ENCODE measurements at places on chromosomes 11 and 22. TPM values are rescaled to one million over a fixed set of nuclear protein-coding genes. Genes with fewer than 3 reads are reported as not detected.

P2RX6 gene
- 0.07 TPM for total RNA-seq

DNA sequence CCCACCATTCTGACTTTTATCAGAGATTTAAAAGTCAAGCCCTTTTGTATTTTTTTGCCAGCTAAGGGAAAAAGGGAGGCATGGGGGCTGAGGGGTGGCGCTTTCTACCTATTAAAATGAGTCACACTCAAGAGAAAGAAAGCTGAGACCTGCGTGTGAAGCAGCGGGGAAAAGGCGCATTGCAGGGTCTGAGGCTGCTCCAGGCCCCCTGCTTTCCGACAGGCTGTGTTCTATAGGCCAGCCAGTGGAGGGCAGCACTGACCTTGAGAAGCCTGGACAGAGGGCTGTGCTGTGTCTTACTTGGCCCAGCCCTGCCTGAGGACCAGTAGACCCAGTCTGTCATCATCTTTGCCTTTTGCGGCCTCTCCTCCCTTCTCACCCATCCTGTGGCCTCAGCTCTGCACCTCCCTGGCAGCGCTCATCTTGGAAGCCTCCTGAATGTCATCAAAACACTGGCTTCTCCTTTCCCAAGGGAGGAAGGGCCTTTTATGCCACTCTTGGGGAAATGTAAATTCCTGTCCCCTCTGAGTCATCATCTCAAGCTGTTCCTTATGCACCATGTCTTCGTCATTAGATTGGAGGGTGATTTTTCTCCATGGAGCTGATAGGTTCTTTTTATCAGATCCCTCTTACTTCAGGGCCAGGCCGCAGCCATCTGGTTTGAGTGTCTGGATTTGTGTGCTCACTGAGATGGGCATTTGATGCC lies 12.6 kb upstream of the MAPK8IP1 start:
- H3K4me3 ChIP-seq, result no peak overlapping the region
- peaks cover 55% of the 10 kb centered on the region for H3K36me3 ChIP-seq
- no peak overlapping the region for H3K27ac ChIP-seq
- H3K4me1 ChIP-seq, result no peaks in the 10 kb centered on the region
- no peak for DNase-seq

DNA sequence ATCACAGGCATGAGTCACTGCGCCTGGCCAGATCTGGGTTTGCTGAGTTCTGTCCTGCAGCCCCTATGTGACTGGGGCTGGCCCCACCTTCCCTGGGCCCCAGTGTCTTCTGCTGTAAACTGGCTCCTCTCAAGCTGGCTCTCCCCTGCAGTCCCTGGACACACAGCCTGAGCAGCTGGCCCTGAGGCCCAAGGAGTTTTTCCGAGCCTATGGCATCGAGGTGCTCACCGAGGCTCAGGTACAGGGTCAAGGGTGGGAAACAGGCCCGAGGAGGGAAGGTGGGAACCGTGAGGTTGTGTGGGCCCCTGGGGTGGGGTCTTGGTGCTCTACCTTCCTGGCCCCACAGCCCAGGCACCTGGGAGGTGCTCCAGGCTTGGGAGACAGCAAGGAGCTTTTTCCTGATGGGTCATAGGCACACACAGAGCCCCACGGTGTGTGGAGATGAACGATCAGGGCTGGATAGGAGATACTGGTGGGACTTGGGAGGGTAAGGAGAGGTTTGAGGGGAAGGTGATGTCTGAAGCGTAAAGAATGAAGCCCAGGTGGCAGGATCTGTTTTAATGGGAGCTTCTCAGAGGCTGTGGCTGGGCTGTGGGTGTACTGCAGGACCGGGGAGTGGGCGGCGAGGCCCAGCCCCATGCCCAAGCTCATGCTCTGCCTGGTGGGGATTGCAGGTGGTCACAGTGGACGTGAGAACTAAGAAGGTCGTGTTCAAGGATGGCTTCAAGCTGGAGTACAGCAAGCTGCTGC lies 6.4 kb upstream of the LZTR1 start:
- DNase-seq, result no peak
- H3K27ac ChIP-seq, result no peak overlapping the region
- H3K27me3 ChIP-seq, result no peaks in the 10 kb centered on the region
- H3K4me1 ChIP-seq, result peaks cover 14% of the 10 kb centered on the region
- peaks cover 3% of the 10 kb centered on the region for H3K36me3 ChIP-seq

DNA sequence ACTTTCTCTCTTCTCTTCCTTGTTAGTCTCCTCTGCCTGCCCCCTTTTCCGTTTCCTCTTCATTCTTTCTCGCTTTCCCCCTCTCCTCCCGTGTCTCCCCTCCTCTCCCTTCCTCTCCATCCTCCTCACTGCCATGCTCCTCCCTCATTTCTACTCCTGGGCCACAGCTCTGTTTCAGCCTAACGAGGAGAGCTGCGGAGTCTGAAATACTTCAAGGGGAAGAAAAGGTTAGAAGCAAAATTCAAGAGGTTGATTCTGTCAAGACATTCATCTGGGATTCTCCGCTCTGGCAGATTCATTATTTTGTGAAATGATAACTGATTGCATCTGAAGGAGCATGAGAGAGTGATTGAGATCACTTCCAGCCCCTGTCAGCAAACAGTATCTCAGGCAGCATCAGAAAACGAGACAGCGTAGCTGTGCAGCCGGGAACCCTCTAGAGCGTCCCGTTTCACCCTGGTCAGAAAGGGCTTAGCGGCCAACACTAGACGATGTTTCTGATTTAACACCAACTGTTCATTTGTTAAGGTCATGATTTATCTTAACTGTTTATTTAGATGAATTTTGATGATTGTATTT lies 279.3 kb upstream of the B3GAT1 start:
- H3K4me3 ChIP-seq, result no peak overlapping the region
- no peak overlapping the region for H3K27ac ChIP-seq
- H3K4me1 ChIP-seq, result no peaks in the 10 kb centered on the region

GRCh38 chr11:74179234-74180052 lies 8.4 kb downstream of the PPME1 start:
- H3K27me3 ChIP-seq, result no peaks in the 10 kb centered on the region
- no peak for DNase-seq
- H3K36me3 ChIP-seq, result peaks cover 17% of the 10 kb centered on the region

DNA sequence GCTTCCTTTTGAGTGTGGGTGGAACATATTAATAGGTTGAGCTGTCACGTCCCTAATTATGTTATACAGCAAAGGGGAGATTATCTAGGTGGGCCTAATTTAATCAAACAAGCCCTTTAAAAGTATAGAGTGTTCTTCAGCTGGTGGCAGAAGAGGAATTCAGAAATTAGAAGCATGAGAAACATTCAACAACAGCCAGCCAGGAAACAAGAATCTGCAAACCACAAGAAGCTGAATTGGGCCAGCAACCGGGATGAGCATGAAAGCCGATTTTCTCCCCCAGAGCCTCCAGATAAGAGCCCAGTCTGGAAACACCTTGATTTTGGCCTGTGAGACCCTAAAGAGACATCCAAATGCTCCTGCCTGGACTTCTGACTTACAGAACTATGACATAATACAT lies 105.8 kb upstream of the LDLRAD3 start:
- no peaks in the 10 kb centered on the region for H3K4me1 ChIP-seq
- no peak for DNase-seq

DNA sequence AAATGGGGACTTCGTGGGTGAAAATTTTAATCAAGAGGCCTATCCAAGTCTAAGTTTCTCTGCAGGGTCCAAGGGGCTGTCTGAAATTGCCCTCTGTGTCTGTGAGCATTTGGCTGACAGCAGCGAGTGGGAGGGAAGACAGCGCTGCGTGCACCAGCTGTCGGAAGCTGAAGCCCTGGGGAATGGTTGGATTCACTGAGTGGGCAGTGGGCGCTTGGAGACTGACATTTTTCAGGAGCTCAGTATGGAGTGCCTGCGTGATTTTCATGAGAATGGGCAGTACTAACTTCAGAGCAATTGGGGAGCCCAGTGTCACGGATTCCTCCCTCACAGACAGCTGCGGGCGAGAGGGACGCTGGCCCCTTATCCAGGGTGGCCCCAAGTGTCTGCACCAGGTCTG lies 388.8 kb upstream of the B3GAT1 start:
- no peak for DNase-seq
- H3K4me3 ChIP-seq, result no peak overlapping the region
- H3K4me1 ChIP-seq, result no peaks in the 10 kb centered on the region

DNA sequence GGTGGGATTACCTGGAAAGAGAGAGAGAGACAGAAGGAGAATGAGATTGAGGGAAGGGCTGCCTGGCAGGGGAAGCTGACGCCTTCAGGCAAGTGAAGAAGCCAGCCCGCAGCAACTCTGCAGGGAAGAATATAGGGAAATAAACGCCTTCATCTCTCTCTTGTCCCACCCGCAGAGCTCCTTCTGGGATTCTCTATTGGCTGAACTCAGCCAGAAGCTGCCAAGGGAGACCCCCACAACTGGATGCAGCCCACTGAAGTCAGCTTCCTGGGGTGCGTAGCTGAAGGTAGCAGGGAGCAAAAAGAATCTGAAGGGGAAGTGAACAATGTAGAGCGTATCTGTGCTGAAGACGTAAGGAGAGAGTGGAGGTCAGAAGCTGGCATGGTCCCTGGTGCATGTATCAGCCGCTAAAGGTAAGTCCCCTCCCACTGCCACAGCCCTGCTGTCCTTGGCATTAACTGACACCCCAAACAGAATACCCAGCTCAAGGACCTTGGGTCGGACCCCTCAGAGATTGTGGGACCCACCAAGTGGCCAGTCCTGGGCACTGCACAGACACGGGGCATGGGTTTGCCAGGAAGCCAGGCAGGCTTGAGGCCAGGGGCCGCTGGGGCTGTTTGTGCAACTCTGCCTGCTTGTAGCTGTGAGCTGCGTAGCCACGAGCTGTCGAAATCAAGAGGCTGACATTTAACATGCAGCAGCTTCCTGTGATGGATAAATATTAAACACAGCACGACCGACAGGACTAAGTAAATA lies 469.9 kb downstream of the MN1 start:
- no peak overlapping the region for H3K27ac ChIP-seq
- peaks cover 3% of the 10 kb centered on the region for H3K27me3 ChIP-seq
- H3K36me3 ChIP-seq, result no peaks in the 10 kb centered on the region
- no peak for DNase-seq
- no peaks in the 10 kb centered on the region for H3K4me1 ChIP-seq

DNA sequence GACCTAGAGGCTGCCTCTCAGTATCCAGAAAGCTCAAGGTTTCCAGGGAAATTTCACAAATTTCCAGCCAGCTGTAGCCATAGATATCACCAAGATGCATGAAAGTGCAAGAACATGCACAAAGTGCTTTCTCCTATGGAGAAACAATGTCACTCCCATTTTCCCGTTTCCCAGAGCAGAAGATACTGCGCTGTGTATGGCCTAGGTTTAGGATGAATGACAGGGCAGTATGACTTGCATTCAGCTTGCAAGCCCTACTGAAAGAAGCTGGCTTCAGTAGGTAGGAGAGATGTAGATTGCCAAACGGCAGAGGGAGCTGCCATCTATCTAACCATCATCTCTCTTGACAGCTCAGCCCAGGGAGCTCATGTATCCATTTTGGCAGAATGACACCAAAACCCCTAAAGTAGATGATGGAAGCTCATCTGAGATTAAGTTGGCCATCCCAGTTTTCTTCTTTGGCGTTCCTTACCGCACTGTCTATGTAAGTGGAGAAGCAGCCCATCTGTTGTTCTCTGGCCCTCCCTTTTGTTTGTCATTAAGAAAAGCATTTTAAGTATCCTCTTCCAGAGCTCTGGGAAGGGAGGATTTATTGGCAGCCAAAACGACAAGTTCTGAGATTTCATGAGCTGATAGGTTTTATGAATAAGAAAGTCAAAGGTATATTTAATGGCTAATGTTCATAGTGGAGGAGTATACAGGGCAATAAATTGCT lies 4.6 kb downstream of the TECTA start:
- H3K27ac ChIP-seq, result no peak overlapping the region
- no peak for DNase-seq
- no peak overlapping the region for H3K4me3 ChIP-seq
- H3K36me3 ChIP-seq, result no peaks in the 10 kb centered on the region

DNA sequence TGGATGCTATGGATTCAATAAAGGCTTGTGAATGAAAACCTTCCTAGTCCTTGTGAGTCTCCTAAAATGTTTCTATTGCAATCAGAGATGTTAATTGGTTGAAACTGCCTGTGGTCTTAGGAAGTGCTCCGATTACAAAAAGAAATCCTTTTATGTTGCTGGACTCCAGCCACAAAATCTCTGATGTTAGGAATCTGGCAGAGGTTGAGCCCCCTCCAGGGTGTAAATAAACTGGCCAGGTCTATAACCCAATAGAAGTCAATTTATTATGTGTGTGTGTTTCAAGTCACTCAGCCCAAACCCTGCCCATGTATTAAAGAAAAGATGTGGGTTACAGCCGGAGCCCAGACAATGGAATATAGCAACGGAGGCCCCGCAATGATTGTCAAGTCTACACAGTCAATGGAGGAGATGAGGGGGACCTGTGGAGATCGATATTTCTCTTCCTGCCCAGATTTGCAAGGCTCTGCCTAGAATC lies 218.1 kb upstream of the SORL1-AS1 start:
- no peak for DNase-seq
- H3K4me1 ChIP-seq, result no peaks in the 10 kb centered on the region
- H3K27me3 ChIP-seq, result peaks cover 3% of the 10 kb centered on the region
- H3K4me3 ChIP-seq, result no peak overlapping the region
- H3K27ac ChIP-seq, result no peak overlapping the region

- no peak for DNase-seq
- H3K27me3 ChIP-seq, result no peaks in the 10 kb centered on the region
- no peak overlapping the region for H3K27ac ChIP-seq
Observed at GRCh38 chr22:25127318-25127717, 72.3 kb upstream of the CRYBB3 start.

- H3K4me1 ChIP-seq, result no peaks in the 10 kb centered on the region
- no peak within 1 kb of the TSS for H3K4me3 ChIP-seq
- H3K27ac ChIP-seq, result no peak within 1 kb of the TSS
- H3K36me3 ChIP-seq, result no peaks in the 10 kb centered on the region
Observed at GRCh38 chr11:35525501-35526175, at the start of gene PAMR1. TSS of gene PAMR1 (minus strand) at chr11:35525616. CDS start at chr11:35525585, 31 bp downstream.

DNA sequence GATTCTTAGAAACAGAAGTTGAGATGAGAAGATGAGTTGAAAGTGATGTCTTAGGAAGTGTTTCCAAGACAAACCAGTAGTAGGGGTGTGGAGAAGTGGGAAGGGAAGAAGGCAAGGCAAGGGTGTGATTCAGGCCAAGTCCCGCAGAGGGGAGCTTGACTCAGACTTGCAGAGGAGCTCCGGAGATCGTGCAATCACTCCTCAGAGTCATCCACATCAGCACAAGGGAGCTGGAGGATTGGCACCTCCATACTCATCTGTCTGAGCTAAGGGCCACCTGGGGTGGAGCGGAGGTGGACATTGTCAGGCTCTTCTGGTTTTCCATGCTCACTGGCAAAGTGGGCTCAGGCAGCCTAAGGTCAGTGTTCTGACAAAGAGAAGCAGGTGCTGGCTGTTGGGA lies 44.4 kb downstream of the CHRDL2 start:
- peaks cover 20% of the 10 kb centered on the region for H3K27me3 ChIP-seq
- no peak for DNase-seq
- H3K4me1 ChIP-seq, result no peaks in the 10 kb centered on the region
- no peak overlapping the region for H3K4me3 ChIP-seq
- H3K27ac ChIP-seq, result no peak overlapping the region
